ENCODE measurements at places on chromosomes 1 and 21.

DNA sequence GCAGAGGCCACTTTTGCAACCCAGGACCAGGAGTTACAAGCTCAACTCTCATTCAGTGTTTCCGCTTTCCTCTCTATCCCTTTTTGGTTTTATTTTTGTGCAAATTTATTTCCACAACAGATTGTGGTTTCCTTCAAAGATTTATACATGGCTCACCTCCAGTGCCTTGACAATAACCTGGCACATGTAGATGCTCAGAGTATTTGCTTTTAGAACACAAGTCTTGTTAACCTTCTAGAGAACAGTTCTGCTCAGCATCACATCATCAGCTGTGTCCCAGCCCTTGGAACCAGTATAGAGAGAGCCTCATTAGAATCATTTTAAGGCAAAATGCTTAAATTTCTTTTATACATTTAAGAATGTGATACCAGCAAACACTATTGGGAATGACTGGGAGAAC, 133.7 kb downstream of the TENT5C start:
- no peak for DNase-seq

GRCh38 chr1:41648230-41648629, 163.7 kb upstream of the EDN2 start:
- DNase-seq = no peak

DNA sequence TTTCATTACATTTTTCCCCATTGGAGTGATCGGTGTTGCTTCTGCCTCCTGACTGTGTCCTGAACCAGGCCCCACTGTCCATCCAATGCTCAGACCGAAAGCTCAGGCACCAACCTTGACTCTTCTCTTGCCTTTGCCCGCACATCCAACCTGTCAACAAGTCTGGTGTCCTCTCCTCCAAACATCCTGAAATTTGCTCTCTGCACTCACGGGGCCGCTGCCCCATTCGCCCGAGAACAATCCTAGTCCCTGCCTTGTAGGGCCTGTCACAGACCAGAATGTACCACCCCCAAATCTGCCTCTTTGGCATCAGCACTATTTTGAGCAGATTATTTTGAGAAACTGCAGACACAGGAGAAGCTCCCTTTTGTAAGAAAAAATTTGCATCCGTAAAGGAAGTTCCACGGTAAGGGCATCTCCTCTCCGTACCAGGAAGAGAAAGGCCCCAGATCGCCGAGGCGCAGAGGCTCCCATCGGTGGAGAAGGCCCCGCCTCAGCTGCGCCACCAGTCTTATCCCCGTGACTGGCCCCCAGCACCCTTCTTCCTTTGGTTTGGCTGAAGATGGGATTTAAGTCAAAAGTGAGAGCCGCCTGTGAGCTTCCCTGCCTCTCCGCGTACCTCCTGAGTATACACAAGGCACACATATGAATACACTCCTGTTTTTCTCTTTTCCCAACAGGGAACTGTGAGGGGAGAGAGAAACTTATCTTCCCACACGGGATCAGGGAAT, 7.1 kb downstream of the MORN1 start:
- DNase-seq = no peak

DNA sequence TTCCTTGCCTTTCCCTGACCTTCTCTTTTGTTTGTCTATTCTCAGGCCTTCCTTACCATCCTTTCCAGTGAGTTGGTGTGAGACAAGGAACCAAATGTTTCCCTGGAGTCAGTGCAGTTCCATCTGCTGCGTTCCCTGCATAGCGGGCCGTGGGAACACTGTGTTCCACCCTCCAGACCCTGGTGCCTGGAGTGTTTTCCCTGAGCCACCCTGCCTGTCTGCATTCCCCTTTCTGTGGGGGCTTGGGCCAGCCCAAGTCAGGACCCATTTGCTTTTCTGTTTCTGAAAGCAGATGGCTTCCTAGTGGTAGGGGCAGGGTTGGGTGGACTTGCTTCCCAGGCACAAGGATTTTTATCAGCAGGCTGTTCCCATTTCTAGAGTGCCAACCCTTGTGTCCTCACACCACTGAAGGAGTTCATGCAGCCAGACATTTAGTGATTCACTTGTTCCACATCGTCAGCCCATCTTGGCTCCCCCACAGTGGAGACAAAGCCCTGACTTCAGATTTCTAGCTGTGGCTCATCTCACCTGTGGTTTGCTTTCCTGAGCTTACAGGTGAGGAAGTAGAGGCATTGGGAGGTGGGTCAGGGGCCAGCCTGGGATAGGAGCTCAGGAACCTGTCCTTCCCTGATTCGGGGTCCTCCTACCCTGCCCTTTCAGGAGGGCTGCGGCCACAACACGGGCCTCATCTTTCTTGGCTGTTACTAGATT, 14.1 kb upstream of the MYOG start:
- DNase-seq = no peak

- DNase-seq = no peak
Observed at GRCh38 chr21:31394309-31394708, 50.2 kb upstream of the TIAM1 start.

- no peak for DNase-seq
Observed at GRCh38 chr1:153429266-153430165, 13.2 kb downstream of the S100A7A start.

GRCh38 chr1:46535063-46535462, 16.4 kb downstream of the KNCN start:
- no peak for DNase-seq

DNA sequence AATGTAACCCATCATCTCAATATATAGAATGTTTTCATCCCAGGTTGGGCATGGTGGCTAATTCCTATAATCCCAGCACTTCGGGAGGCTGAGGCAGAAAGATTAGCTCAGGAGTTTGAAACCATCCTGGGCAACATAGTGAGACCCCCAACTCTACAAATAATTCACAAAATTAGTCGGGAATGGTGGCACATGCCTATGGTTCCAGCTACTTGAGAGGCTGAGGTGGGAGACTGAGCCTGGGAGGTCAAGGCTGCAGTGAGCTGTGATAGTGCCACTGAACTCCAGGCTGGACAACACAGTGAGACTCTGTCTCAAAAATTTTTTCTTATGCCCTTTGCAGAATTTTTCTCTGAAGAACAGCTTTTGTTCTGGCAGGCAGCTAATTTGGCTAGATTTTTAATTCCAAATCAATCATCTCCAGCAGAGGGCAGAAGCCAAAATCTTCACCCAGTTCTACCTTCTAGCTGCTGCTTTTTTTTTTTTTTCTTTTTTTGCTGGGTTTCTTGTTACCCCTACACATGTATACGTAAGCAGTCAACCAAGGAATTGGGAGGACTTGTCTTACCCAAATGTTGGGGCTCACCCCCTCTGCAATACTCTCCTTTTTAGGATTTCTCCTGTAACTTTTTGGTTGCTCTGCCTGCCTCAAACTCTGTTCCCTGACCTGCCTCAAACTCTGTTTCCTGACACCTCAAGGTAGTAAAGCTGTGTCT, 2.7 kb upstream of the RAD54L start:
- no peak for DNase-seq

DNA sequence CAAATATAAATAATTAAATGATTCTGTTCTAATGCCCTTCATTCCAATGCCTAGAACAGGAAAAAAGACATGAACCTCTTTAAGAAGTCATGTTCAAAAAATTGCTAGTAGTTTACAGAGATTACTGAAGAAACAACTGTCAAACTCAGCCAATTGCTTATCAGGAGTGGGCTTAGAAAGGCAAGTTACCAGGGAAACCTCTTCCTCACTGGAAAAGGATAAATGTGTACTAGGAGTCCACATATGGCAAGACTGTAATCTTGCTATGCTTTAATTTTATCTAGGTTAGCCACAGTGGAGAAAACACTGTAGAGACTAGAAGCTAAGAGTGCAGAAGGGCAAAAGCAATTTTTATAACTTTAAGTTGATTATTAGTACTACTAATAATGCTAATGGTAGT, 42.1 kb upstream of the DEPDC1 start:
- no peak for DNase-seq

- no peak for DNase-seq
Observed at GRCh38 chr1:12153181-12153785, 13.5 kb upstream of the TNFRSF1B start.

DNA sequence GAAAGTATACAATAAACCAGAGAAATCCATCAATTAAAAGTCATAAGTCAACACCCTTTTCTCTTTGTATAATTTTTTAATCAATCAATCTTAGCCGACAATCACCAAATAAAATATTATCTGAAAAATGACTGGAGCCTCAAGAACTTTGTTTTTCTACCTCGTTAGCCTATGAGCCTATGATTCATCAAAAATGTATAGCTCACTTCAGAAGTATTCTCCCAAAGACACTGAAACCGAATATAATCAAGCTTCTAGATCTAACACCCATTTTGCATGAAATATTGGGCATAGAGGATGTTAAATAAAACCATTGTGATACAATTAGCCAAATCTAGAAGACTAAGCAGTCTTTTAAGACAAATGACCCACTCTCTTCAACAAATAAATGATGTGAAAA, 17.8 kb upstream of the RSBN1 start:
- DNase-seq = no peak

DNA sequence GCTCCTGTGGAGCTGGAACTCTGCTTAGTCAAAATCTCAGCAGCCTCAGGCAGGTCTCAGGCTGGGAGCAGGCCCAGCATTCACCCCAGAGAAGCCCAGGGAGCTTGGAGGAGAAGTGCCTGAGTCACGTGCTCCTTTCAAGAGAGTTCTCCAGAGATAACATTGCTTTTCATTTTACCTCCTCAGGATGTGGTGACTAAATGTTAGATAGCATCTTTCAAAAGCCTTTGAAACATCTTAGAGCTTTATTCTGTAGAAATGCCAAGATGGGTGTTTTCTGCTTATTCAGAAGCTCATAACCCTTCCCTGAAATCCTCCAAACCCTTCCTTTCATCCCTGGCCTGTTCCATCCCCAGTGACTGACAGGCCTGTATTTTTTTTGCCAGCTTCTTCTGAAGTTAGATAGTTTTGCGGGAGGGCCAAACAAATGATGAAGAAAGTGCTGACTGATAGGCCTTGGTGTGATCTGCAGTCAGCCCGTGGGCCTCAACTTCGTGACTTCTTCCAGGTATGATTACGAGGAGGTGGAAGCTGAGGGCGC, 58.0 kb downstream of the PGM1 start:
- DNase-seq = no peak

DNA sequence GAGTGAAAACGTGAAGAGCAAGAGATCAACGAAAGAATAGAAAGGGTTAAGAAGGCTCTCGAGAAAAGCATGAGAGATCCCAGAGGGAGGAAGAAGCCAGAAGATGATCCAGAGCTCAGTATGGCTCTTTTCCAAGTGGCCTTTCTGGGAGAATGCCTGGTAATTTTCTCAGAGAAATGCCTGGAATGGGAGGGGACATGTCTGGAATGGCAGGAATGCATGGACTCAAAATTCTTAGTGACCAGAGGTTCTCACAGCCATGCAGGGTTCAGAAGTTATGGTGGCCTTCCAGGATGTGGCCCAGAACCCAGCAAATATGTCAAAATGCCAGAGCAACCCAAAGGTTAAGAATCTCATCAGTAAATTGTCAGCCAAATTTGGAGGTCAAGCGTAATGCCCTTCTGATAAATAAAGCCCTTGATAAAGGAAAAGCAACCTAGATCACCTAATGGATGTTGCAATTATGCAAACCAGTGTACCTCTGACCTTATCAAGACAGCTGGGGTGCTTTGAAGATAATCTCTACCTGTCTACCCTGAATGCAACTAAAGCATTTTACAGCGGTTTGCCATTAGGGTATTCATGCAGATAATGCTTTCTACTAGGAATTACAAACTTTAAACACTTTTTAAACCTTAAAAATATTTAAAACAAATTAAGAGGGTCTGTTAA, 53.1 kb downstream of the NBPF6 start:
- DNase-seq = no peak

GRCh38 chr1:218380125-218380977, 35.2 kb downstream of the TGFB2 start:
- DNase-seq = no peak

GRCh38 chr1:216822480-216822879, 99.3 kb upstream of the ESRRG start:
- DNase-seq = no peak

DNA sequence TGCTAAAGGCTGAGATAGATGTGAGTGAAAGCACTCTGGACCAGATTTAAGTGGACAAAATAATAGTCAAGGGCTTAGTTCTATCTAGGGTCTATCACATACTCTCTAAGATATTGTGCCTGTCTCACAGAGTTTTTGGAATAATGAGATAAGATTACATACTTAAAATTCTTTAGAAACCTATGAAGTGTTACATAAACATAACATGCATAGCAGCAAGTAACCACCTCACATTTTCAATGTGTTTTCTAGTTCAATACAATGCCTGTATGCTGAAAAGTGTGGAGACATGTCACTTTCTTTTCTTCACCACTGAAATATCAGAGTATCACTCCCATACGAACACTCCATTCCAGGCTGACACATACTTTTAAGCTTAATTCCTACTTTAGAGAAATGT, 16.2 kb downstream of the SDCCAG8 start:
- no peak for DNase-seq

DNA sequence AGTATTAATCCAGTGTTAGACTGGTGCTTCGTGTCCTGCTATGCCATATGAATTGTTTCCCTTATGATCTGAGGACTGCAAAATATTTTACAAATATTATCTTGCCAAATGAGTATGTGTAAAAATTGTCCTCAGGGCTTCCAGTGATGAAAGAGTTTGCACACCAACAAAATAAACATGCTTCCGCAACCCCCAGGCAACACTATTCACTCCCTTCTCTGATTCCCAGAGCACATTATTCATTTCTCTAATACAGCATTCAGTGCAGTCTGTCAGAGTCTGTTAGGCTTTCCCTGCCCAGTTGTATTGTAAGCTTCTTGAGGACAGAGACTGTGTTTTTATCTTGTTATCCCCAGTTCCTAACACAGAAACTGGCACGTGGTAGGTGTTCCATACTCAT, 409.9 kb upstream of the C1orf87 start:
- DNase-seq = no peak

Measured in stimulated activated CD4-positive, alpha-beta T cell treated with anti-CD3 and anti-CD28 coated beads, Interleukin-1b, Interleukin-23, amount 100 ng/mL, for 24 hours (primary cell).